Activated CD8-positive, alpha-beta T cell treated with anti-CD3 and anti-CD28 coated beads, Interleukin-2, amount 10 ng/mL, durations not matched to agents 7 days and 5 days (primary cell): ENCODE measurements at places on chromosomes 1 and 21. TPM values are rescaled to one million over a fixed set of nuclear protein-coding genes. Genes with fewer than 3 reads are reported as not detected.

DNA sequence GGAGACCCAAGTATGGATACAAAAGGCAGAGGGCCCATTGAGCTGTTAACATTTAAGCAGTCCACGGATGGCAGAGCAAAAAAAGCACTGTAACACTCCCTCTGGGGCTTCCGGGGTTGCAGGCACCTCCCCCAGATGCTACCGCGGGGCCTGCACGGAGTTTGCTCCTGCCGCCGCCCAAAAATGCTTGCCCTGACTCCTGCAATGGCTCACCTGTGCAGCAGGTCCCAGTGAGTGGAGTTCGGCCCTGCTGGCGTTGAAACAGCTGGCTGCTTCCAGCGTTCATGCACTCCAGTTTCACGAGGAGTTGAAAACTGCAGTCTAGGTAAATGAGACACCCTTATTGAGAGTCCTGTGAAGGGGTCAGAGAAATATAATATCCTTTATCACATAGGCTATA lies 832.8 kb downstream of the NCAM2 start:
- H3K4me1 ChIP-seq, result no peaks in the 10 kb centered on the region
- no peak overlapping the region for H3K27ac ChIP-seq
- DNase-seq, result no peak
- H3K27me3 ChIP-seq, result no peaks in the 10 kb centered on the region
- H3K36me3 ChIP-seq, result no peaks in the 10 kb centered on the region

GRCh38 chr1:61670016-61670415 lies 54.9 kb downstream of the TM2D1 start:
- peaks cover 5% of the 10 kb centered on the region for H3K4me1 ChIP-seq
- no peak overlapping the region for H3K4me3 ChIP-seq
- DNase-seq, result no peak
- no peak overlapping the region for H3K27ac ChIP-seq

Gene MRTO4
- total RNA-seq, result 44.4 TPM

GRCh38 chr1:161200992-161201835 lies 953 bp upstream of the NDUFS2 start:
- peaks cover 78% of the 10 kb centered on the region for H3K4me1 ChIP-seq
- H3K4me3 ChIP-seq, result peak overlapping the region; percentile 93
- H3K36me3 ChIP-seq, result peaks cover 33% of the 10 kb centered on the region
- DNase-seq, result no peak
- no peaks in the 10 kb centered on the region for H3K27me3 ChIP-seq

DNA sequence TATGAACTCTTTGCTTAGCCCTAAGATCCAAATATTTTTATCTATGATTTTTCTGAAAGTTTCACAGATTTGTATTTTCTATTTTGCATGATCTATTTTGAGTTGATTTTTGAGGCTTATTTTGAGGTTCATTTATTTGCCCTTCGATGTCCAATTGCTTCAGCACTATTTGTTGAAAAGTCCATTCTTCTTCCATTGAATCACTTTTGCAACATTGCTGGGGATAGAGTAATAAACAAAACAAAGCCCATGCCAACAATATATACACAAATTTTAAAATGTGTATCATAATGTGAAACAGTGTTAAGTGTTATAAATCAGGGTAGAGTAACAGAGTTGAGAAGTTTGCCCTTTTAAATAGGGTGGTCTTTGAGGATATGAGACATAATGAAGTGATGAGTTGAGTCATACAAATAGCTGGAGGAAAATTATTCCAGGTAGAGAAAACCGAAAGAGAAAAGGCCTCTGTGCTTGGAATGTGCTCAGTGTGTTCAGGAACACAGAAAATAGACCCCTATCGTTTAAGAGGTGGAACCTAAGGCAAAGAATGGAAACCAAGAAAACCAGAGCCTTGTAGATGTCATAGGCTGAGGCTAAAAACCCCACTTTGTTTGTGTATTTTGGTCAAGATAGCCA lies 172.7 kb upstream of the NR5A2 start:
- H3K27ac ChIP-seq, result no peak overlapping the region
- no peak overlapping the region for H3K4me3 ChIP-seq
- H3K4me1 ChIP-seq, result peaks cover 3% of the 10 kb centered on the region
- DNase-seq, result no peak

Gene C1orf87
- not detected for total RNA-seq

GRCh38 chr1:78035121-78035520 lies 10.6 kb upstream of the GIPC2 start:
- H3K36me3 ChIP-seq, result no peaks in the 10 kb centered on the region
- no peak overlapping the region for H3K27ac ChIP-seq
- DNase-seq, result no peak
- H3K27me3 ChIP-seq, result peaks cover 9% of the 10 kb centered on the region
- no peak overlapping the region for H3K4me3 ChIP-seq

GRCh38 chr1:153795934-153796785 lies 21.0 kb downstream of the SLC27A3 start:
- no peak overlapping the region for H3K4me3 ChIP-seq
- H3K27ac ChIP-seq, result peak overlapping the region; percentile 79
- peaks cover 61% of the 10 kb centered on the region for H3K4me1 ChIP-seq

DNA sequence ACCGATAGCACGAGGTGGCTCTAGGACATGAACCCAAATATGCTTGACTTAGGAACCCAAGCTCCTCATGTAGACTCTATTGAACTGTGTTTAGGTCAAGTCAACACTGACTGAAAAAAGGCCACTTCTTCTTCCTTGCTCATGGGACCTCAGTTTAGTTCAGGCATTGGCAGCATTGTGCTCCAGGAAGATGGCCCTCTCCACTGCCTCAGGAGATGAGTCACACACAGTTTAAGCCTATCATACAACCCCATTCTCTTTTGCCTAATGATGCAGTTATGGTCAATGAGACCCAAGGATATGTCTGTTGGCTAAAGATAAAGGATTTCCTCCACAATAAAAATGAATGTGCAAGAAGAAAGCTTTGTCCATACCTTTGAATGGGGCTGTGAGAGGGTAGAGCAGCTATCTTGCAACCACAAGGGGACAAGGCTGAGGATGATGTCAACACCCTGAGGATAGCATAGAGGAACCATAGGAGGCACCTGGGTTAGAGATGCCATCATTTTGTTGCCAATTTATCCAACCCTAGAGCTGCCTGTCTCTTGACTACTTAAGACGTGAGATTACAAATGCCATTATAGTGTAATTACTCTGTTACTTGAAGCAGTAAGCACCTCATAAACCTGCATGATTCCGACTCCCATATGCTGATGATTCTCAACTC lies 3.0 kb upstream of the TRIM63 start:
- H3K27ac ChIP-seq, result no peak overlapping the region
- H3K4me1 ChIP-seq, result peaks cover 1% of the 10 kb centered on the region
- H3K36me3 ChIP-seq, result no peaks in the 10 kb centered on the region
- DNase-seq, result no peak

DNA sequence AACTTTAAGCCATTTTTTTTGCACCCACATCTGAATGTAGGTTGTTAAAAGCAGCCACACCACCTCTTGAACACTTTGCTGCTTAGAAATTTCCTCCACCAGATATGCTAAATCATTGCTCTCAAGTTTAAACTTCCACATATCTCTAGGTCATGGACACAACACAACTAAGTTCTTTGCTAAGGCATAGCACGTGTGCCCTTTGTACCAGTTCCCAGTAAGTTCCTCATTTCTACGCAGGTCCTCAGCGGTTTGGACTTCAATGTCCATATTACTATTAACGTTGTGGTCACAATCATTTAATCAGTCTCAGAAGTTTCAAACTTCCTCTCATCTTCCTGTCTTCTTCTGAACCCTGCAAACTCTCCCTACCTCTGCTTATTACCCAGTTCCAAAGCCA lies 661.6 kb upstream of the PKN2 start:
- H3K27ac ChIP-seq, result no peak overlapping the region
- H3K4me3 ChIP-seq, result no peak overlapping the region
- no peaks in the 10 kb centered on the region for H3K36me3 ChIP-seq
- H3K4me1 ChIP-seq, result no peaks in the 10 kb centered on the region
- no peak for DNase-seq

GRCh38 chr21:24671901-24672300 lies 935.4 kb downstream of the MRPL39 start:
- no peak overlapping the region for H3K4me3 ChIP-seq
- no peak overlapping the region for H3K27ac ChIP-seq
- DNase-seq, result no peak
- no peaks in the 10 kb centered on the region for H3K4me1 ChIP-seq

Gene CZIB
- 44.3 TPM for total RNA-seq

DNA sequence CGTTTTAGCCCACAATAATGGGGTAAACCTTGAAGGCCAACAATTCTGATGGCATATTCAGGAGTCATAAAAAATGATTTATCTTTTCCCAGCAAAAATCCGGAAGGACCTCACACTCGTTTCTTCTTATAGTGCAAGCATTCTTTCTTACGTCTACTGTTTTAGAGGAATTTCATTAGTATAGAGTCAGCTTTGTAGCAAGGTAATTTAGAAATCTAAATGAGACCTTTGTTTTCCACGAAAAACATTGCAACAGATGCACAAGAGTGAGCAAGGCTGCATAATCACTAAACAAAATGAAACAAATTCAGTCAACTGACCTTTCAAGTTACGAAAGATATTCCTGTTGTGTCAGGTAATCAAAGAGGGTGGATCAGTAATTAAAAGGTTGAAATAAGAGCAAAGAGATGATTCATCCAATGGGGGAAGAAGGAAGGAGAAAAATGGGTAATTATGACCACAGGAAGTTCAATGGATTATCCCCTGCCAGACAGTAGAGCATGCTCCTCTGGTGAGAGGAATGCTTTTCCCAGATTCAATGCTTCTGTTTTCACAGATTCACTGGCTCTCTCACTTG lies 560 bp upstream of the CSDE1 start:
- H3K27ac ChIP-seq, result peak overlapping the region; percentile 100
- no peaks in the 10 kb centered on the region for H3K27me3 ChIP-seq
- peak overlapping the region; percentile 100 for H3K4me3 ChIP-seq
- no peak for DNase-seq
- peaks cover 40% of the 10 kb centered on the region for H3K36me3 ChIP-seq

- H3K4me3 ChIP-seq, result no peak overlapping the region
- peaks cover 33% of the 10 kb centered on the region for H3K36me3 ChIP-seq
- no peak for DNase-seq
- no peaks in the 10 kb centered on the region for H3K27me3 ChIP-seq
- no peak overlapping the region for H3K27ac ChIP-seq
Measured at GRCh38 chr1:89538361-89538760, 13.7 kb downstream of the LRRC8B start.

Gene PADI3
- total RNA-seq, result not detected

Gene FCRL4
- total RNA-seq, result not detected

GRCh38 chr1:173393659-173394000 lies 83.5 kb upstream of the PRDX6 start:
- H3K4me1 ChIP-seq, result no peaks in the 10 kb centered on the region
- H3K27me3 ChIP-seq, result no peaks in the 10 kb centered on the region
- DNase-seq, result no peak
- H3K27ac ChIP-seq, result no peak overlapping the region

- no peak overlapping the region for H3K27ac ChIP-seq
- no peaks in the 10 kb centered on the region for H3K27me3 ChIP-seq
- H3K4me1 ChIP-seq, result no peaks in the 10 kb centered on the region
- H3K36me3 ChIP-seq, result peaks cover 1% of the 10 kb centered on the region
- no peak for DNase-seq
Measured at GRCh38 chr21:26042181-26042876, 128.2 kb downstream of the APP start.

Gene ADCY10
- total RNA-seq, result not detected

- H3K4me3 ChIP-seq, result no peak overlapping the region
- H3K4me1 ChIP-seq, result peaks cover 45% of the 10 kb centered on the region
- DNase-seq, result no peak
- H3K27me3 ChIP-seq, result no peaks in the 10 kb centered on the region
- H3K27ac ChIP-seq, result peak overlapping the region; percentile 84
Measured at GRCh38 chr1:153649863-153650235, 8.7 kb upstream of the SNAPIN start.

Gene ASTN1
- not detected for total RNA-seq

- H3K4me1 ChIP-seq, result no peaks in the 10 kb centered on the region
- no peaks in the 10 kb centered on the region for H3K36me3 ChIP-seq
- DNase-seq, result no peak
- H3K4me3 ChIP-seq, result no peak overlapping the region
Measured at GRCh38 chr1:19988267-19989006, 9.0 kb upstream of the PLA2G2A start.

Gene PLA2G4A
- not detected for total RNA-seq

- peak overlapping the region; percentile 96 for H3K27ac ChIP-seq
- H3K36me3 ChIP-seq, result peaks cover 24% of the 10 kb centered on the region
- peaks cover 66% of the 10 kb centered on the region for H3K4me1 ChIP-seq
- no peak overlapping the region for H3K4me3 ChIP-seq
- H3K27me3 ChIP-seq, result no peaks in the 10 kb centered on the region
Measured at GRCh38 chr1:36372617-36373016, 13.1 kb downstream of the STK40 start.

Gene LYPLAL1
- 11.6 TPM for total RNA-seq

Gene PADI2
- not detected for total RNA-seq

DNA sequence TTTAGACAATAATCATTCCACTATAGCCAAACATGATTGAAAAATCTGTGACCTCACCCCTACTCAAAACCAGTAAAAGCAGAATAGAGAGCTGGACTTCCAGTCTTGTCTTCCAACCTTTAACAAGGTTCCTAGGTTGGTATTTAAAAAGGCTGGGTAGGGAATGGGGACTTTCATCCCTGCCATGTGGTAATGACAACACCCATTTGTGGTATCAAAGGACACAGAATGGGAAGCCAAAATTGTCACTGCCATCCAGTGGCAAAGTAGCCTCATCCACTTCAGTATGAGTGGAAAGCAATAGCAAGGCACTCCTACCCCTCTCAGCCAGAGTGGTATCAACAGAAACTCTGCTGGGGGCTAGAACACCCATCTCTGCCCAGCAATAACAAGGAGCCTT lies 33.9 kb downstream of the UCHL5 start:
- H3K27me3 ChIP-seq, result no peaks in the 10 kb centered on the region
- peaks cover 20% of the 10 kb centered on the region for H3K36me3 ChIP-seq
- no peak overlapping the region for H3K27ac ChIP-seq
- no peaks in the 10 kb centered on the region for H3K4me1 ChIP-seq
- no peak for DNase-seq

Gene CLCA4
- not detected for total RNA-seq

DNA sequence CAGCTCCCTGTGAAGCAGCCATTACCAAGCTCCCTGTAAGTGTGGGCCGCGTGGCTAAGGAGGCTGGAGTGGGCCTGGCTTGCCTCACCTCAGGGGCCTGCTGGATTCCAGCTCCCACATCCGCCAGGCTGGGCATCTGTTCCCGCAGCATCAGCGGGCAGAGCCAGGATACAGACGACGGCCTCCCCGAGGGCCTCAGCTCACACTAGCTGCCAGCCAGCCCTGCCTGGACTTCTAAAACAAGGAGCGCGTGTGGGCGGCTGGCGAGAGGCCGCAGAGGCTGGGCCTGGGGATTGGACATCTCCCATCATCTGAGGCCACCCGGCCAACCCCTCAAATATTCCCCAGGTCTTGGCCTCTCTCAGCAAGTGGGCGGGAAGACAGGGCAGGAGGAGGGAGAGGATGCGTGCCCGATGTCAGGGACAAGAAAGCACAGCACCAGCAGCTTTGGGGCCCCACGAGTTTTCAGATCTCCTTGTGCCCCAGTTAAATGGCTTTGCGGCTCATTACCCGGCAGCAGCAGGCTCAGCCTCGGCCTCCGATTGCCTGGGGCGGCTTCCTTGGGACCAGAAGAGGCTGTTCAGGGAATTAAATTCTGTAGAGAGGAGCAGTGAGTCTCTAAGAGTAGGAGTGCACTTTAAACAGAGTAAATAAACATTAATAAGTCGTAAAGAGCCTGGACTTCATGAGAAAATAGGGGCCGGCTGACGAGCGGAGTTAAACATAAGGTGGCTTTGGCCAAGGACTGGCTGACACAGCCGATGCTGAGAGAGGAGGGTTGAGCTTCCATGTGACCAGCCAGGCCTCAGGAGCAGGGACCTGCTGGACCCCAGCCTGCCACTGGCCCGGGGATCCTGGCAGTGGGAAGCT lies 208.9 kb upstream of the C1orf174 start:
- H3K27me3 ChIP-seq, result no peaks in the 10 kb centered on the region
- no peaks in the 10 kb centered on the region for H3K4me1 ChIP-seq
- no peak for DNase-seq
- H3K36me3 ChIP-seq, result no peaks in the 10 kb centered on the region
- no peak overlapping the region for H3K4me3 ChIP-seq

Gene TMEM240
- 1.0 TPM for total RNA-seq
